ENCODE measurements at places on chromosomes 12 and 14.
A peak's percentile ranks its signal among the peaks of the same experiment; 100 is the strongest.

- peak; percentile 31 for DNase-seq
Measured at GRCh38 chr12:21656905-21657325, 727 bp downstream of the LDHB start.

DNA sequence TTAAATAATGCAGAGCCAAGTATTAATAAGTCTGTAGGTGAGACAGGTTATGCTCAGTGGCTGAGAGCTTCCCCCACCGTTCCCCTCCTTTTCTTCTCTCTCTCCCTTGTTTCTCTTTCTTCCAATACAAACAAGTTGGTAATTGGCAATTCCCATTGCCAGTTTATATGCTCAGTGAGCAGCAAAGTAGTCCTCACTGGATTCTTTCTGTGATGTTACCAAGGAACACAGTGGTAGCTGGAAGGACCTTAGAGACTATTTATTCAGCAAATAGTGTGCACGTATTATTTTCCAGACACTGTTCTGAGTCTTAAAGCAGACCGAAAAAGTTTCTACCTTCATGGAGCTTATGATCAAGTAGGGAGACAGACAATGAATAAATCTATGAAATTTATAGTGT is 344.4 kb downstream of the FUT8 start:
- DNase-seq = no peak

GRCh38 chr12:53299101-53299453 is 418 bp upstream of the MYG1 start:
- DNase-seq = no peak

- DNase-seq = no peak
Measured at GRCh38 chr14:41749429-41749828, 142.8 kb downstream of the LRFN5 start.

- peak; percentile 56 for DNase-seq
Measured at GRCh38 chr12:11724888-11725311, 75.4 kb downstream of the ETV6 start.

DNA sequence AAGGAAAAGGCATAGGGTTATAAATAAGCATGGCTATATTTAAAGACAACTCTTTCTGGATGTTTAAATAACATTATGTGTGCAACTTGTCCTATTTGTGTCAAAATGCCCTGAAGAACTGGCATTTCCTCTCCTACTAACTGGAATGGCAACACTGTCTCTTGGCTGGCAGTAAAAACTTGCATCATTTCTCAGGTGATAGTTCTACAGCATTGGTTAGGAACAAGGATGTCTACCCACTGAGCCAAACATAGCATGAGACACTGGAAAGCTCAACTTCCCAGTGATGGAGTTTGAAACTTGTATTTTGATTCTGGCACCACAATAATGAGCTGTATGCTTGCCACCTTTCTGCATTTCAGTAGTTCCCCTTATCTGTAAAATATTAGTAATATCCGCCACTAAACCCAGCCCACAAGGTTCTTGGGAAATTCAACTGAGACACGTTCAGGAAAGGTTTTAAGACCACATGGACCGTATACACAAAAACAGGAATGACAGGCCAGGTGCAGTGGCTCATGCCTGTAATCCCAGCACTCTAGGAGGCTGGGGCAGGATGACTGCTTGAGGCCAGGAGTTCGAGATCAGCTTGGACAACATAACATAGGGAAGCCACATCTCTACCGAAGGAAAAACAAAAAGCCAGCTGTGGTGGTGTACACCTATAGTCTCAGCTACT is 5.1 kb downstream of the SLC38A2 start:
- DNase-seq = no peak
